ENCODE measurements at places on chromosomes 1 and 21.
A peak's percentile ranks its signal among the peaks of the same experiment; 100 is the strongest.

- no peak overlapping the region for H3K4me3 ChIP-seq
- no peak for DNase-seq
- H3K27me3 ChIP-seq: no peaks in the 10 kb centered on the region
- H3K27ac ChIP-seq: no peak overlapping the region
- no peaks in the 10 kb centered on the region for H3K36me3 ChIP-seq
Observed at GRCh38 chr1:31804098-31804497, 11.7 kb downstream of the SPOCD1 start.

- no peaks in the 10 kb centered on the region for H3K27me3 ChIP-seq
- no peak overlapping the region for H3K4me3 ChIP-seq
- H3K4me1 ChIP-seq: no peaks in the 10 kb centered on the region
- H3K27ac ChIP-seq: no peak overlapping the region
Observed at GRCh38 chr1:212186427-212187207, 98.6 kb upstream of the PPP2R5A start.

DNA sequence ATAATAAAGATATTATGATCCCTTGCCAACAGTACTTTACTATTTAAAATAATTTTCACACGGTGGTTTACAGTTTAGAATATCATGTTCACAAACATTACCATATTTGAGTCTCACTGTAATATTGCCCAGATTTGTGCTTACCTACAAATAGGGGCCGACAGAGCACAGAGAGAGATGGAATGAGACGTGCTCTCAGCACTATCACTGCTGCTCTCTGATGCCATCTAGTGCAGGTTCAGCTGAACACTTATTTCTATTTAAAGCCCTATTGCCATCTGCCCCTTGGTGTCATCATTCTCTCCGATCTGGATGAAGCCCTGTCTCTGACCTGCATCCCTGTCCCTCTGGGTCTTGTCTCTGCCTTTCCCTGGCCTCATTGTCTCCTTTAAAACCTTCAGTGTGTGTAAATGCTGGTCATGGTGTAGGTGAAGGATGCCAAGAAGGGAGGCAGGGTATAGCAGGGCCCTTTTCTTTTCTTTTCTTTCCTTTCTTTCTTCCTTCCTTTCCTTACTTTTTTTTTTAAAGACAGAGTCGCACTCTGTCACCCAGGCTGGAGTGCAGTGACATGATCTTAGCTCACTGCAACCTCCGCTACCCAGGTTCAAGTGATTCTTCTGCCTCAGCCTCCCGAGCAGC is 6.9 kb upstream of the GPATCH4 start:
- no peaks in the 10 kb centered on the region for H3K4me1 ChIP-seq
- H3K27ac ChIP-seq: no peak overlapping the region
- DNase-seq: peak; percentile 74
- H3K4me3 ChIP-seq: no peak overlapping the region
- no peaks in the 10 kb centered on the region for H3K27me3 ChIP-seq
- H3K36me3 ChIP-seq: no peaks in the 10 kb centered on the region

DNA sequence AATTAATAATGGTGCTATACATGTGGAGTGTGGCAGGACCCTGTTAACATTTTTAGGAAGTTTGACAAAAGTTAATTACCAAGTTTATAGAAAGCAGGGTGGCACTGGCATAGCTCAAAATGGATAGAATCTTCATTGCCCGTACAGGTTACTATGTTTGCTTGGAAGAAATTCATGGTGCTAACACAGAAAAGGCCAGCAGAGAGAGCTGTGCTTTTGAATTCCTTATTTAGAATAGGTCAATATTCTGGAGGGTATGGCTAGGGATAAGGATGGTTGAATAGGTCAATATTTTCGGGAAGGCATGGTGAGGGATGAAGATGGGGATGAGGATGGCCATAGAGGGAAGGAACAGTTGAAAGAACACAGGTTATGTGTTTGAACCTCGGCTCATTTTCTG is 345.1 kb downstream of the LMO4 start:
- no peaks in the 10 kb centered on the region for H3K36me3 ChIP-seq
- H3K4me3 ChIP-seq: no peak overlapping the region
- H3K4me1 ChIP-seq: no peaks in the 10 kb centered on the region
- no peaks in the 10 kb centered on the region for H3K27me3 ChIP-seq
- H3K27ac ChIP-seq: no peak overlapping the region

DNA sequence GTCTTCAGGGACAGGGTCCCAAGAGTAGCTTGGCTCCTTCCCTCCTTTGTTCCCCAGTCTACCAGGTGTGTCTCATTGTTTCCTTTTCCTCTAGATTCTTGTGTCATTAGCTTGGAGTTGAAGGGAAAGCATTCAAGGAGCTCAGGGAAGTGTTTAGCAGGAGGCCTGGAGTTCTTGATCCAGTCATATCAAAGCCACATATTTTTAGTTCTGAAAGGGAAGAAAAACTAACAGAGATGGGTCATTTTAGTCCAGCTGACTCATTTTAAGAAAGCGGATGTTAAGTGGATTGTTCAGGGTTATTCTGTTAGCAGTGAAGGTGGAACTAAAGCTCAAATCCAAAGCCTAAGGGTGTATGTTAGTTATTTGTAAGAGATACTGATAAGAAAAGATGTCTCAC is 721 bp downstream of the C1orf54 start:
- peaks cover 6% of the 10 kb centered on the region for H3K4me1 ChIP-seq
- no peak overlapping the region for H3K4me3 ChIP-seq
- H3K36me3 ChIP-seq: no peaks in the 10 kb centered on the region

DNA sequence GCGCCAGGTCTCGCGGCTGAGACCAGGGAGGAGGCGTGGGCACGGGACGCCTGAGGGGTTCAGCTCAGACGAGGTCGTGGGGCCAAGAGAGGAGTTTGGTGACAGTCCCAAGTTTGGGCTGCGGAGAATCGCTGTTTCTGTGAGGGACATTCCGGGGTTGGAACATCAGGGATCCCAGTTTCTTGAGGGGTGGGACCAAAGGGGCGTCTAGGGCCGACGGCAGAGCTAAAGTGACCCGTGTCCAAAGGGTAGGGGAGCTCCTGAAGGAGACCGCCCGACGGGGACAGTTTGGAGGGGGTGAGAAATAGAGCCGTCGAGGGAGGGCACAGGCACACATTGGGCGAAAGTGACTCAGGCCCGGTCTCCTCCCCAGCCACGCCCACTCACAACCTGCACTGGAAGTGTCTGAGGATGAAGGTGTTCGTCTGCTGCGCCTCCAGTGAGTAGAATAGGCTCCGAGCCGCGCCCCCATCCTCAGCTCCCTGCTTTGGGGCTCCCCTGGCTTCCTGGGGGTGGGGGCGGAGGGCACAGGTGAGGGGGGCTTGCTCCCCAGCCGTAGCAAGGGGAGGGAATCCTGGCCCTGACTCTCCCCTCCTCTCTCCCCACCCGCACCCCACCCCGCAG is 7.0 kb downstream of the EFNA3 start:
- H3K27ac ChIP-seq: peak overlapping the region; percentile 94
- no peaks in the 10 kb centered on the region for H3K36me3 ChIP-seq
- peaks cover 31% of the 10 kb centered on the region for H3K4me1 ChIP-seq
- DNase-seq: peak; percentile 56

DNA sequence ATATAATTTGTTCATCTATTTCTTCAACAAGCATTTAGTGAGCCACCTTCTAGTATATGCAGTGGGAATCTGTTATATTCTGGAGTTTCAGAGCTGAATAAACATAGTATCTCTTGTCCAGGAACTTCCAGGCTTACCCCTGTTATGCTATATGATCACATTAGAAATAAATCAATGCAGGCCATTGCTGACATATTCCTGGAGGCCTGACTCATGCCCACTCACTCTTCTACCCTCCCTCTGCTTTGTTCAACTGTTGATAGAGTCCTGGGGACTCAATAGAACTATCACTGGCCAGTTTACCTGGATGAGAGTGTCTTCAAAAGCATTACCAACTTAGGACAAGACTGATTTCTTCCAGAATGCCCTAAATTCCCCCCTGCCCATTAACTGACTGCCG is 29.3 kb upstream of the SRSF10 start:
- no peak for DNase-seq
- no peaks in the 10 kb centered on the region for H3K36me3 ChIP-seq
- no peak overlapping the region for H3K27ac ChIP-seq

DNA sequence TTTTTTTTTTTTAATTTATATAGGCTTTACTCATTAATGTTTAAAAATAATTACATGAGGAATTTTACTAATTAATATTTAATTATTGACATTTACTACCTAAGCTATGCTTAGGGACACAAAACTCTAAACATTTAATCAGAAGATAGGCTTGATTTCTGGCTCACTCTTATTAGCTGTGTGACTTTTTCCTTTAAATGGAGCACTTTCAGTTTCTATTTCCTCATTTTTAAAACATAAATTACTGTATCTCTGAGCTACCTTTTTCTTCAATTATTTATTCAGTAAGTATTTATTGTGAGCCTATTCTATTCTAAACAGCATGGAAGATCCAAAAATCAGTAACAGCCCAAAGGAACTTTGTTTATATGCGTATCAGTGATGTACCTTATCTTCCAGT is 40.5 kb downstream of the MAP3K7CL start:
- no peak overlapping the region for H3K27ac ChIP-seq
- H3K27me3 ChIP-seq: no peaks in the 10 kb centered on the region
- DNase-seq: no peak
- H3K4me3 ChIP-seq: no peak overlapping the region

DNA sequence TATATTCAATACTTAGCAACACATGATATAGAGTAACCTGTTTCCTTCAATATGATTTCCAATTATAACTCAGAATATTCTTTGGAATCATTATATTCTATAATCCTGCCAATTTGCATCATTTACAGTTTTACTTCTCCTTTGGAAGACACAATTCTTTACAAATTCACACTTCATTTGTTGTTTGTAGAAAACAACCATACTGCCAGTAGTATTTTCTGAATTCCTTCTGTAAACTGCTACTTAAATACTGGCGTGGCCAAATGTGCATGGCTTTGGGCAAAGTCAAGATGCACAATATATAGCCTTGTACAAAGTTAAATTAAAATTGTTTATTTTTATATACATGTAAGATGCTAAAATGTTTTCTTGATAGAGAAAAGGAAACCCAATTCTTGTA is 687.1 kb upstream of the NEGR1 start:
- no peak overlapping the region for H3K4me3 ChIP-seq
- no peaks in the 10 kb centered on the region for H3K36me3 ChIP-seq
- H3K4me1 ChIP-seq: no peaks in the 10 kb centered on the region
- DNase-seq: no peak

DNA sequence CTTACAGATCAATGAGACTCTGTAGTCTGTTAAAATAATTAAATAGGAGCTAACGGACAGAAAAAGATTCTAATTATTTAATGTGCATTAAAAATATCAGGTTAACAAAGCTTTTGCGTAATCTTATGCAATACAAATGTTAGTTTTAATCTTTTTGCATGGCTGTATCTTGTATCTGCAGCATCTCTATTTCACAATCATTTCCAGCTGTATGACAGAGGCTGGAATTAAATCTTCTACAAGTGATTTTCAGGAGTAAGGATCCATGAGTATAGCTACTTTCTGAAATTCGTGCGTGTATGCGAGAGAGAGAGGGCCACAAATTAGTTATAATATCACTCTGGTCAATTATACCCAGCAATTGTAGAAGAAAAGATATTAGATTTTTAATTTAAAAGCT is 1446.8 kb downstream of the NCAM2 start:
- no peaks in the 10 kb centered on the region for H3K36me3 ChIP-seq
- H3K4me1 ChIP-seq: no peaks in the 10 kb centered on the region
- no peaks in the 10 kb centered on the region for H3K27me3 ChIP-seq
- no peak overlapping the region for H3K27ac ChIP-seq
- no peak overlapping the region for H3K4me3 ChIP-seq

GRCh38 chr1:151988405-151988923 is 5.2 kb downstream of the S100A10 start:
- H3K4me1 ChIP-seq: peaks cover 44% of the 10 kb centered on the region
- H3K4me3 ChIP-seq: no peak overlapping the region
- no peak for DNase-seq
- H3K36me3 ChIP-seq: no peaks in the 10 kb centered on the region

DNA sequence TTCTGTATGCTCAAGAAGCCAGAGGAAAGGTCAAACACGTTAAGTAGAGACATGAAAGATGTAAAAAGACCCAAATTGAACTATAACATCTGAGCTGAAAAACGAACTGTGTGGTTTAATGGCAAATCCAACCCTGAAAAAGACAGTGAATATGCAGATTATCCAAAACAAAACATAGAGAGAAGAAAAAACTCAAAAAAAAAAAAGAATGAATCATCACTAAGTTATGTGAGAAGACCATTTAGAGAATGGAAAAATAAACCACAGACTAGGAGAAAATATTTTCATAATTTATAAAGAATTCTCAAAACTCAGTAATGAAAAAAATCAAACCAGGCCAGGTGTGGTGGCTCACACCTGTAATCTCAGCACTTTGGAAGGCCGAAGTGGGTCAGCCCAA is 253.3 kb downstream of the PLPP3 start:
- H3K36me3 ChIP-seq: no peaks in the 10 kb centered on the region
- H3K27me3 ChIP-seq: no peaks in the 10 kb centered on the region

GRCh38 chr1:161483361-161483760 is 21.9 kb upstream of the FCGR2A start:
- no peak for DNase-seq
- H3K4me3 ChIP-seq: no peak overlapping the region
- H3K36me3 ChIP-seq: no peaks in the 10 kb centered on the region
- H3K27ac ChIP-seq: no peak overlapping the region
- H3K4me1 ChIP-seq: no peaks in the 10 kb centered on the region
- H3K27me3 ChIP-seq: no peaks in the 10 kb centered on the region

DNA sequence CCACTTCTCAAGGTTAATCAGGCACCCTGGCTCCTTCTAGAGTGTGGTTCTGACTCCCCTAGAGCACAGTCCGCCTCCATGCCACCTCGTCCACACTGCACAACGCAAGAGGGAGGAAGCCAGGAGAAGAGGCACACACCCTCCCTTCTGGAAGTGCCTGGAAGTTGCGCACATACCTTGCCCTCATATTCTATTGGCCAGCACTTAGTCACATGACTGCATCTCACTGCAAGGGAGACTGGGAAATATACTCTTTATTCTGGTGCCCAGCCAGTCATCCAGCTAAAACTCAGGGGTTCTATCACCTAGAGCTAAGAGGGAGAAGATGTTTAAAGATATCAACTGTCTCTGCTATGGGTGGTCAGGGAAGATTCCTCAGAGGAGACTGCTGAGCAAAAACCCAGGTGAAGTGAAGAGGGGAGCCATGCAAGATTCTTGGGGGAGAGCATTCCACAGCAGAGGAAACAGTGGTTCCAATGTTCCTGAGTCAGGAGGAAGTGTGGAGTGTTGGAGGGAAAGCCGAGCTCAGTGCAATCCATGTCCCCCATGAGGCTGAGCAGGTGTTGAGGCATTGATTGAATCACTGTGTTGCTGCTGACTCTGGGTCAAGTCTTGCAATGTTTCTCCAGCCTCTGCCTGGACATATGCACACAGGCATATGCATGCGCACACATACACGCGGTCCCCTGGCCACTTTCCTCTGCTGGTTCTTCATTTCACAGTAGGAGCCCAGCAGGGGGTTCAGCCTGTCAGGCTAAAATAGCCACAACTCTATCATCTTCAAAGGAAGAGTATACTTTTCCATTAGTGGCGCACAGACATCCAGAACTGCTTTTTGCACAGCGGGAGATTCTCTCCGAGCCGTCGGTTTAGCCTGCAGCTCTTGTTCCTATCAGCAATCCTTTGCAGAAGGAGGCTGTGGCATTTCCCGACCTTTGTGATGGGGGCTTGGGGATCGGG is 22.3 kb upstream of the KLHDC7A start:
- no peak for DNase-seq
- no peaks in the 10 kb centered on the region for H3K27me3 ChIP-seq
- H3K4me1 ChIP-seq: no peaks in the 10 kb centered on the region
- no peak overlapping the region for H3K27ac ChIP-seq
